ENCODE measurements at places on chromosomes 6 and 20.
A peak's percentile ranks its signal among the peaks of the same experiment; 100 is the strongest.

DNA sequence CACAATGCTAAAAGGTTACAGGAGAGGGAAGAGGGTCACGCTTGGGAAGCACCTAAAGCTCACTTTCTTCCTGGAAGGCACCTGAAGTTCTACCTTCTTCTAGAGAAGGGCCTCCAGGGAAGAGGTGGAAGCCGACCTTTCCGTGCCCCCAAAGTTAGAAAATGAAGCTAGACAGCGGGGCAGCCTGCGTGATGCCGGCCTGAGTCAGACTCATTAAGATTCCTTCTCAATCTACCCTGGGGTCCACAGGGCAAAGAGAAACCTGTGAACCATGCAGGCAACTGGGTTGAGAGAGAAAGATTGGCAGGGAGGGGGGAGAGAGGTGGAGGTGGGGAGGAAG is 54.8 kb upstream of the CCDC167 start:
- DNase-seq: no peak

GRCh38 chr6:133553652-133554051 is 312.5 kb downstream of the EYA4 start:
- peak; percentile 78 for DNase-seq

DNA sequence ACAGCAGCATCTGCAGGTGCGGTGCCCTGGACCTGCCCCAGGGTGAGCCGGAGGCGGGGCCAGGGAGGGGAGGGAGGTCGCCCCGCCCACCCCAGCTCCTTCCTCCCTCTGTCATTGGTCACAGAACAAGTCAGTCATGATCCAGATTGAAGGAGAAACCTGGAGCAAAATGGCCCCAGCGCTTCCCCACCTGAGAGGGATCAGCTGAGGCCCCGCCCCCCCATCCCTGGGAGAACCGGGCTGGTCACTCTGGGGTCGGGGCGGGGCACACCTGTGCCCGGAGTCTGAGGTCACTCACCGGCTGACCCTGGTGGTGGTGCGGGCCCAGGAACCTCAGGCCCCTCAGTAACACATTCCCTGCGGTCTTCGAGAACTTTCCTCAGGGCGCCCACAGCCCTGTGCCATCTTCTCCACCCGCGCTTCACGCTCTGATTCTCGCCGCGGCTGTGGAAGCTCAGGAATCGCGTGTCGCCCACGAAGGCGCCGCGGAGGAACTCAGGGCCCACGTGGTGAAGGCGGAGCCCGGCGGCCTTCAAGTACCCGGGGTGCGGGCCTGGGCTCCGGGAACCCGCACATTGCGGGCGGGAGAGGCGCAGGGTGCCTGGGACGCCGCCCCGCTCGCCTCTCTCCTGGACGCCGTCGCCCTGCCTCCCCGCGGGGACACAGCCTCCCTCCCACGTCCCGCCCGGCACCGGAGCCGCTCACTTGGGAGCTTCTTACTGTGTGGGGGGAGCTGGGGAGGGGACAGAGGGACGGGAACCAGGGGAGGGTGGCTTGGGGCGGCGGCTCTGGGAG is 36.4 kb upstream of the HLA-C start:
- no peak for DNase-seq

DNA sequence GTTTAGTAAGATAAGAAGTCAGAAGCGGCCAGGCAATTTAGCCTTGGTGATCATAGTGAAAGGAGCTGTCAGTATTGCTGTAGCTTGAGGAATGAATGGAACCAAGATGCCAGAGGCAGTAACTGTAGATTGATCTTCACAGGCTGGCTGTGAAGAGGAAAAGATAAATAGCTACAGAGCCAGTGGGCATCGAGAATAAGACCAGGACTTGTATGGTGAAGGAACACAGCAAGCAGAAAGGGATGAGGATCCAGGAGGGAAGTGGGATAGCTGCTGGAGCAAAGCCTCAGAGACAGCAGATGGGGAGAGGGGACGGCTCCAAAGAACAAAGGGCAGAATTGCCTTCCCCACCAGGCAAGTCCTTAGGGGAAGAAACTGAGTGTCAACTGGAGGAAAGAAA is 294.4 kb upstream of the PLN start:
- no peak for DNase-seq

DNA sequence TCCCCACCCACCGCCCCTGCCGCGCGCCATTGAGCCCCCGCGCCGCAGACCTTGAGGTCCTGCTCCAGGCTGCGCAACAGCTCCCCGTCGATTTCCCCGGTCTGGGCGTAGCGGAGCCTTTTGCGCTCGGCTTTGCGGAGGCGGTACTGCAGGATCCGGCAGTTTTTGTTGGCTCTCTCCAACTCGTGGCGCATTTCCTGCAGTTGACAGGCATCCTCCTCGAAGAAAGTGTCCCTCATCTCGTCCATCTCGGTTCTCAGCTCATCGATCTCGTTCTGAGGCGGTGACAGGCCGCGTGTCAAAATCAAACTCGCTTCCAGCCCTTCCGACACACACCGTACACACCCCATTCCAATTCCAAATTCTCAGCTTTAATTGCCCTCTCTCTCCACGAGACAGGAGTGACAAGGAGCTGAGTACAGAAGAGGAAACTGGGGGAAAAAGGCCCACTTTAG is 4.3 kb downstream of the MTCL3 start:
- DNase-seq: no peak

All from HT-29 (cell line).